NCI-H1092 treated with DMSO at 0.1 percent for 48 hours (cell line): ENCODE measurements at places on chromosomes 1 and 21.

DNA sequence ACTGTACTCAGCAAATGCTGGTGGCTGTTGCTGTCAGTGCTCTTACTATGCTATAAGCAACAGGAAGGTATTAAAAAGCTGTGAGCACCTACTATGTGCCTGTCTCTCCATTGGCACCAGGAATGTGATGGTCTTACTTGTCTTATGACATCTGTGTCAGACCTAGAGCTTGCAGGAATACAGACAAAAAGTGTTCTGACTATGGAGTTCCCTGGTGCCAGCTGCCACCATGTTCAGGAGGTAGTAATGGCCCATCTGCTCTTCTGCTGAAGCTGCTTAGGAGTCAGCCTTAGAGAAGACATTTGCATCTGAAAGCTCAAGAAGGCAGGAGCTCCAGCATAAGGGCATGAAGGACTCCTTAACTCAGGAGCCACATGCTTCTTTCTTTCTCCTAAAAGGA is 52.3 kb downstream of the MAB21L3 start:
- no peak for DNase-seq

DNA sequence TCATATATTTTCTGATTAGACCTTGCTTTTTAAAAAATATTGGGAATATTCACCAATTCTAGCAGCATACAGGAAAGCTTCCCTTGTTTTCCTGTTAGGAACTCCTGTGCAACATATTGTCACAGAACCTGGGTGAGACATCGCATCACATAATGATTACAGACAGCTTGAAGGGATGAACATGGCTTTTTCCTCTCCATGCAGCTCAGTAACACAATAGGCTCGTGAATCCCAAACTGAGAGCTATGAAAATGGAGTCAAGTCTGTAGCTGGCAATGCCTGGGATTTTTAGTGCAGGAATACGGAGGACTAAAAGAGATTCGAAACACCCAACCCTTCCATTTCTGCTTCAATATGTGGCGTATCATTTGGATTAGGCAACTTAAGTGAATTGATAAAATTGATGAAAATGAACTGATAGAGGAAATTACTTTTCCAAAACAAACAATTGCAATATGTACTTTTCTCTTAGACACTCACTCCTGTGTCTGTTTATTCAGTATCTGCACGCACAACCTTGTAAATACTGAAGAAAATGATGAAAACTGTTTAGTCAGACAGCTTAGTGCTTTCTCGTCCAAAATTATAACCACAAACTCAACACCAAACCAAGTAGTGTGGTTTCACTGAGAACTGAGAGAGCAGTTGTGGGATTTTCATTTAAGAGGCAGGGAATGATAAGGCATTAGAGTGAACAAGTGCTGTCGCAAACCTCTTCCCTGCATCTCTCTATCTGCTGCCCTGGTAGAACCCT is 250.4 kb downstream of the PTBP2 start:
- DNase-seq = no peak

GRCh38 chr1:58896246-58897183 is 112.7 kb upstream of the JUN start:
- DNase-seq = no peak

DNA sequence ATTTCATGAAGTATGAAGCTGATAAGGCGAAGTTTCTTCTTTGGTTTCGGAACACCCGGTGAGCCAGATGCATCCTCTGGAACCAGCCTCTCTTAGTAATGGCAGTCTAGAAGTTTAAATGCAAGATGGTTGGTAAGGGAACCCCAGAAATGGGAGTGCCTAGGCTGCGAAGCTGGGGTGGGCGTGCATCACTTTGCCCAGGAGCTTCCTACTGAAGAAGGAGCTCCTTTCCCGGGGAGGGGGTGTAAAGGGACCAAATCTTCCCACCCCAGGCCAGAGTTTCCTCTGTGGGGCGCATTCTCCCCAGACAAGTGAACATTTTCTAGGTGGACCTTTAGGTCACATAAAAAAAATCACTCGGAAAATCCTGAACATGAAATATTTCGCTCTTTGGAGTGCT is 4.4 kb downstream of the TFF2 start:
- no peak for DNase-seq

DNA sequence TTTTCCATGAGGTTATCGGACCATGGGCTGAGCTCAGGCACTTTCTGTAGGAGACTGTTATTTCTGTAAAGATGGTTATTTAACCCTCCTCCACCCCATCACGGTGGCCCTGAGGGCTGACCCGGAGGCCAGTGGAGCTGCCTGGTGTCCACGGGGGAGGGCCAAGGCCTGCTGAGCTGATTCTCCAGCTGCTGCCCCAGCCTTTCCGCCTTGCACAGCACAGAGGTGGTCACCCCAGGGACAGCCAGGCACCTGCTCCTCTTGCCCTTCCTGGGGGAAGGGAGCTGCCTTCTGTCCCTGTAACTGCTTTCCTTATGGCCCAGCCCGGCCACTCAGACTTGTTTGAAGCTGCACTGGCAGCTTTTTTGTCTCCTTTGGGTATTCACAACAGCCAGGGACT is 2.6 kb upstream of the CCDC28B start:
- no peak for DNase-seq

DNA sequence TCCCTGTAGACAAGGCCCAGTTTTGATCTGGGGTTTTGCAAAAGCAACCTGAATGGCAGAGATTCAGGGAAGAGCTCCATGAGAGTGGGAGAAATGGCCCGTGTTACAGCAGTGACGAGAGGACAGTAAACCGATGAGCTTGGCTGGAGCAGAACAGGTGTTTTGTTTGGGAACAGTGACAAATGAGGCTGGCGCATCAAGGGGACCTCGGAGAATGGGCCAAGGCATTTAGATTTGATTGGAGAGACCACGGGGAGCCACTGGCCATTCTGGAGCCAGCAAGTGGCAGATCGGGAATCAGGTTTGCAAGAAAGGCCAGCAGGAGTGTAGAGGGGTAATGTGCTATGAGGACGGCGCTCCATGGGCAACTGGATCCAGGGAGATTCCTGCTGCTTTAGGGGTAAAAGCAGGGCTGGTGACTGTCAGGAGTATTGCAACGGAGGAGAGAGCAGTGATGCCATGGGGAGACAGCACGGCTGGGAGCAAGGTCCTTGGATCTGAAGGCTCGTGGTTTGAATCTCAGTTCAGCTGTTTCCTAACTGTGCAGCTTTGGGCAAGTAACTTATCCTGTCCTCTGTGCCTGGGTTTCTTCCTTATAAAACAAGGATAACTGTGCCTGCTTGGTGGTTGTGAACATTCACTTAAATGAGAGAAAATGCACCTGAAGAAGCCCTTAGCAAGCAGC is 9.9 kb upstream of the KLHDC7A start:
- no peak for DNase-seq

DNA sequence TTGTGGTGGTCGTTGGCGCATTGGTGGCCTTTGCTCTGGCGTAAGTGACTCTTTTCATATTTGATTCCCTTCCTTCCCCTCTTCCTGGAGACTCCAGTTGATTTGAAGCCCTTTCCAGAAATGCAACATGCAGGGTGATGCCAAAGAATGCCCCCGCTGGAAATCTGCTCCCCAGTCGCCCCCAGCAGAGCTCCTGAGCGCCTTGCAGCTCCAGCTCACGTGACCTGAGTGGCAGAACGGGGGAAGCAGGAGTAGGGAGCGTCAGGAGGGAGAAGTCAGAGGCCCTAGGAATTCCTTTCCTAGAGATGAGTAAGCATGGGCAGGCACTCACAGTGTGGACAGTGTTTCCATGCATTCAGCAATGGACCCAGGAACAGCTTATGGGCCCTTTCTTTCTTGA is 255.9 kb downstream of the CACNA1E start:
- DNase-seq = no peak

DNA sequence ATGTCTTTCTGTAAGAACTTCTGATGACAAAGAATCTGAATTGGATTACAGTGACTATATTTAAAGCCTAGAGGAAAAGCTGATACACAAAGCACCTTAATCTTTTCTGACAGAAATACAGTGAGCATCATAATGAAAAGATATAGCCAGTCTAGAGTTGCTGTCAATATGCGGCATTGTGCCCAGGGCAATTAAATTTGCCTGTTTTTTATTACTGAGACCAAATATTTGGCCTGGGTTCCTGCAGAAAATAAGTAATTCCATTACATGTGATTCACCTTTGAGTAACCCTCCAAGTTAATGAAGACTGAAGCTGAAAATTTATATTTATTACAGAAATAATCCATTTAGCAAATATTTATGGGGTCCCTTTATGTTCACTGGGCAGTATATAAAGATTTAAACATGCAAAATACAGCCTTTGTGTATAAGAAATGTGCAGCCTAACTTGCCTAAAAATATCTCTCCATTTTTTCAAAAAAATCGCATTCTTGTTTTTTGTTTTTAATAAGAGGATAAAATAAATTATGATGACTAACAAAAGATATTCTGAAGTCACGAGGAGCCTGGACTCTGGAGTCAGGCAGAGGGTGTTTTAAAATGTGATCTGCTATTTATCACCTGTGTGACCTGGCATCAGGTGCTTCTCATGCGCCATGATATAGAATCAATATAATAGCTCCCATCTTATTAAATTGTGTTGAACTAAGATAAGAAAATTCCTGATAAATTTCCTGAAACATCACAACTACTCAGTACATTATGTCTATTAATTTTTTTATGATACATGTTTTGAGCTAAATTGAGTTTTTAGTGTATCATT is 83.6 kb downstream of the SGIP1 start:
- no peak for DNase-seq
